ENCODE measurements at places on chromosomes 7 and 10.

- DNase-seq: no peak
These were observed 5.2 kb upstream of the XPNPEP1 start for GRCh38 chr10:109928475-109928891.

- no peak for DNase-seq
These were observed 108.7 kb downstream of the NRBF2 start for GRCh38 chr10:63241841-63242281.

- DNase-seq: no peak
These were observed 146.1 kb downstream of the SLC16A9 start for GRCh38 chr10:59563531-59563930.

- no peak for DNase-seq
These were observed 546.1 kb upstream of the FOXK1 start for GRCh38 chr7:4136036-4136435.

DNA sequence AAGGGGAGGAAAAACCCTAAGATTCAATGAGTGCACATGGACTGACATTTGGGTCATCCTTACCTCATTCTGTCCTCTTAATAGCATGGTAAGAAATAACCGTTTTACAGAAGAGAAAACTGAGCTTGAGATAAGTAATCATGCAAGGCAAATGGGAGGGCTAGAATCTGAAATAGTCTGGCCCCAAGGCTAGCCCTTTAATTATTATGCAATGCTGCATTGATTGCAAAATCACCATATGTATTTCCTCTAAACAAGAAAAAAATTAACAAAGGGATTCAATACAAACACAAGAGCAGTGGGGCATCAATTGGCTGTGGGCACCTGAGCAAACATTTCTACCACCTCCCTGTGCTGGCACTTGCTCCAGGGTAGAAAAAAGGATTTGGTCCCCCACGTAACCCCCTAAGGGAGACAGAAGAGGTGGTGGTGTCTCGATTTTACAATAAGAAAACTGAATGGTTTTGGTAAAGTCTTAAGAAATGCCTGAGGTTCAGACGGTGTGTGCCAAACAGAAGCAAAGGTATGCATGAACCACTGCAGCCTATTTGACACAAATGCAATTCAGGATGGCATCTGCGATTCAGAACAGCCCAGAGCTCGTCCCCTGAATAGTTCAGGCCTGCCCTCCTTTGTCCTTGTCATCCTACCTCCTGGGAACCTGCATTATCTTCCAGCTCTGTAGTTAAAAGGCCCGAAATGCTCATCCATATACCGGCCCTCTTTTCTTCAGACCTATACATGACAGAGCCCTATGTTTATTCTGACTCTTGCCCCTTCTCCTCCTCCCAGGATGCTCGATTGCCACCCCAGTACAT lies 23.6 kb downstream of the PIP4K2A start:
- DNase-seq: no peak

- no peak for DNase-seq
These were observed 43.4 kb upstream of the PRSS58 start for GRCh38 chr7:142301299-142301698.

DNA sequence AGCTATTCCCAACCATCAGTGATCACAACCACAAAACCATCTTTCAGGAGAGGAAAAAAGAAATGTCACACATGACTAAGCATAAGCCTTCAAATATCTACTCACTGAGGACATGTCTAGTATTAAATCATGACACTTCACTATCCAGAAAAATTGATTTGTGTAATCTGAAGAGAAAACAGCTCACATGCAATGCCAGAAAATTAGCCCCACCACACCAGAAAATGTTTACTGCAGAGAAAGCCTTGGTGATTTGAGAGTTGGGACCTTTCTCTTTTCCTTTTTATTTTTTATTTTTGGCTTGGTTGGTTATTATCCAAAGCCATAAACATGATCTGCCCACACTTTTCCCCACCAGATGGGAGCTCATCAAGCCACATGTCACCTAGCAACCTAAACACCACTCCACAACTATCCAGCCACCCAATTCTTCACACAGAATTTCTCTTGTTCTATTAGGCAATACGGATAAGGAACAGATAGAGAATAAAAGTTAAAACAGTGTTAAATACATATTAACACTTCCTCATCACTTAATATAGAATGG lies 3.1 kb downstream of the PARD3 start:
- DNase-seq: no peak

DNA sequence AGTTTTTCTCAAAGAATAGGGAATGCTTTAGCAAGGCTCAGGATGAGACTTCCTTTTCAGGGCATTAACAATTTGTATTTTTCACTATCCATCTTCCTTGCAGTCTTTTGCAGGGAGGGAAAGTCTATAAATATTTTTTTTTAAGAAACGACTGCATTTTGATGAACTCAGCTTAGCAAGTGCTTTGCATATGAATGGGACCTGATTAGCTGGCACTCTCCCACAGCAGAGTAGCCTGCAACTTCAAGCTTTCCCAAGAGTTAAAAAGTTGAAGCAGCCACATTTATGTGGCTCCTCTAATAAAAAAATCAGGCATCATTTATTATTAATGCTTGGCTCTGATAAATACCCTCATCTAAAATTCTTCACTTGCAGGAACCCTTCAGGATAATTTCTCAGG lies 134.0 kb downstream of the GRID1 start:
- no peak for DNase-seq

- DNase-seq: no peak
These were observed 344.8 kb upstream of the FZD8 start for GRCh38 chr10:35986756-35987502.

DNA sequence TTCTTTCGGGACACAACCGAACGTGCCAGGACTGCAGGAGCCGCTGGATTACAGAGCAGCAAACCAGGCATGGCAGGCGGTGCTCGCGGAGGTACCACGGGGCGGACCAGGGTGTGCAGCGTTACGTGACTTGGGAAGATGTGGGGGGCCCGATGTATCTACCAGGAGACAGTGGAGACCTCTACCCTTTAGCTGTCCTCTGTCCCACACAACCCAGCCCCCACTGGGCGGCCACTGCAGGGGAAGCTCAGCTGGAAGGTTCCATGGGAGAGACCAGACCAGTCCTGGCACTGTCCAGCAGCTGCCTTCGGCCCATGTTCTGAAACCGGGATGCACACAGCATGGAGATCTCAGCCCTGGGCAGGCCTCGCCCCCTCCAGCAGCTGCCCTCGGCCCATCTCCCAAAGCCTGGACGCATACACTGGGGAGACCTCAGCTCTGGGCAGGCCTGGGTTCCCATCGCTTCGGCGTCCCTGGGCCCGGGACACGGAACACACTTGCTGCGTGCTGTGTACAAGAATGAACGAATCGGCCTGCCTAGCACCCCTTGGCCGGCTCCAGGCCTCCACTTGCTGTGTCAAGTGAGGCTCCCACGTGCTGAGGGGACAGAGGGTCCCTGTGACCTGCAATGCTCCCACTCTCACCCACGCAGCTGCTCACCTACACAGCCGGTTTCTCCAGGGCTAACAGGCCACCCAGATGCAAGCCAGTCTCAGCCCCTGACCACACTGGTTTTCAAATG lies 177.4 kb downstream of the ELFN1 start:
- DNase-seq: peak; percentile 53

DNA sequence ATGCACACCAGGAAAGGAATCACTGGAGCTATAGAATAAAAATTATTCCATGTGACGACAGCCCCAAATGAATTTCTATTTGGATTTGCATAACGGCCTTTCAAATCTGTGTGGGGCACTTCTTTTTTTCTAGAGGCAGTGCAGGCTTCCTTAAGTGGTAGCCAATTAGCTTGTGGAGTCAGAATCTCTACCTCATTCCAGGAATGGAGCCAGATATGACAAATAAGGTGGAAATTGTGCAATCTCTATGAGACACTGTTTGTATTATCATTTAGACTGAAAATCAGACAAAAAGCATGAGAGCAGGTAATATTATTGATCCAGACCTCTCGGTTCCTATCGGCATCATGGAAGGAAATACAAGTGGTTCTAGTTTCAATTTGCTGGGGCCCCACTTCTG lies 78.7 kb downstream of the BEND7 start:
- DNase-seq: no peak

GRCh38 chr7:148436571-148436970 lies 154.0 kb upstream of the C7orf33 start:
- DNase-seq: no peak

- DNase-seq: no peak
These were observed 10.7 kb downstream of the FGL2 start for GRCh38 chr7:77188731-77189437.

DNA sequence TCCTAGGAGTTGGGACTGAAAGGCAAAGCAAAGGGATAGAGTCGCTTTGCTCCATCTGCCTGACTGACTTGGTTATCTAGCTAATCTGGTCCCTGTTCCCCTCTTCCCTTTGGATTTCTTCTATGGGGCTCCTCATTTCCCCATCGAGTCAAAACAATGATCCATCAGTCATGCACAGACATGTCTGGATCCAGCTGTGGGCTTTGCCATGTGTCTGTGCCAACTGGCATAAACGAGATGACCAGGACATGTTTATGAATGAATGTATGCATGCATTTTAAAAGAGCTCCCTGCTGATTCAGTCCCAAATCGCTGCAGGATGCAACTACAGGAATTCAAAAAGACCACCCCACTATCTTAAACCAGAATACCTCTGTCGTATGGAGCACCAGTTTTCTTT lies 122.0 kb downstream of the ARL4A start:
- no peak for DNase-seq

GRCh38 chr10:71266147-71266917 lies 52.7 kb upstream of the SLC29A3 start:
- no peak for DNase-seq

GRCh38 chr7:18890134-18890533 lies 227.3 kb downstream of the TWIST1 start:
- DNase-seq: no peak

DNA sequence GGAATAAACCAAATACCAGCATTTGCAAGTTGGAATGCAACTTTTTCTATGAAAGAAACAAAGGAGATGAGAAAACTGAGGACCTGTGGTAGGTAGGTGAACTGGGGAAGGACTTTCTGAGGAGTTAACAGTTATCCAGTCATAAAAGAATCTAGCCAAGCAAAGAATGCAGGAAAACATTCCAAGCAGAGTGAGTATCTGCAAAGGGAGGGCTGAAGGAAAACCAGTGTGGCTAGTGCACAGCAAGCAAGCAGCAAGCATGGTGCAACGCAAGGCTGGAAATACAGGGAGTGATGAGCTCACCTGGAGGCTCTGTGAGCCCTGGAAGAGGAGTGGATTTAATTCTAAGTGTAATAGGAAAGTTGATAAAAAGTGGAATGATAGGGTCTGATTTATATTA lies 44.0 kb downstream of the RTKN2 start:
- no peak for DNase-seq

DNA sequence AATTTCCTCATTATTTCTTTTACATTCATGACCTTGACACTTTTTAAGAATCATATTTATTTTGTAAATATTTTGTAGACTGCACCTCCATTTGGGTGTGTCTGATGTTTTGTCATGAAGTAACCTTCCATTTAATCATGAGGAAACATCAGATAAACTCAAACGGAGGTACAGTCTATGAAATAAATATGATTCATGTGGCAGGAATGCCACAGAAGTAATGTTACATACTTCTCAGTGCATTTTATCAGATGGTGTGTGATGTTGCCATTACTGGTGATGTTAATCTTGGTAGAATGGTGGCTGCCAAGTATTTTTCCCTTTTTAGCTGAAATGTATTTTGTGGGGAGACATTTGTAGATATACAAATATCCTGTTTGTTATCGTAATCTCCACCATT lies 64.9 kb downstream of the ZNF37A start:
- DNase-seq: no peak

DNA sequence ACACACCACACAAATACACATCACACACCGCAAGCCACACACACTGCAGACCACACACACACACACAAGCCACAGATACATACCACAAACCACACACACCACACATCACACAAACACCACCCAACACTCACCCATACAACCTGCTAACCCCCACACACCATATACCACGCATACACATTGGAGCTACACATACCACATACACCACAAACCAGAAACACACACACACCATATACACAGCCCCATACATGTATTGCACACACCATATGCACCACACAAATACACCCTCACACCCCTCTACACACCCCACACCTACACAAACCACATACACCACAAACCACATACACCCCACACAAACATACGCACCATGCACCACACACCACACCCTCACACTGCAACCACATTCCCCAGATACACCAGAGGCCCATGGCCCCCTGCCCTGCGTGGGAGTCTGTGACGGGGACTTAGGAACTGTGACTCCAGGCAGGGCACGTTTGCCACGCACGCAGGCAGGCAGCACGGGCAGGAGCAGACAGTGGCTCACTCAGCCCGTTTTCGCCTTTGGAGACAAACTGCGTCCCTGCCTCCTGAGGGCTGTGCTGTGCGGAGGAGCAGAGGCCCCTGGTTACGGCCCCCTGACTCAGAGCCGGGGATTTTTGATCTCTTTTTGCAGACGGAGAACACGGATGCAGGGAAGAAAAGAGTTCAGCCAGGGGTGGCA lies 52.6 kb downstream of the TMEM209 start:
- no peak for DNase-seq

DNA sequence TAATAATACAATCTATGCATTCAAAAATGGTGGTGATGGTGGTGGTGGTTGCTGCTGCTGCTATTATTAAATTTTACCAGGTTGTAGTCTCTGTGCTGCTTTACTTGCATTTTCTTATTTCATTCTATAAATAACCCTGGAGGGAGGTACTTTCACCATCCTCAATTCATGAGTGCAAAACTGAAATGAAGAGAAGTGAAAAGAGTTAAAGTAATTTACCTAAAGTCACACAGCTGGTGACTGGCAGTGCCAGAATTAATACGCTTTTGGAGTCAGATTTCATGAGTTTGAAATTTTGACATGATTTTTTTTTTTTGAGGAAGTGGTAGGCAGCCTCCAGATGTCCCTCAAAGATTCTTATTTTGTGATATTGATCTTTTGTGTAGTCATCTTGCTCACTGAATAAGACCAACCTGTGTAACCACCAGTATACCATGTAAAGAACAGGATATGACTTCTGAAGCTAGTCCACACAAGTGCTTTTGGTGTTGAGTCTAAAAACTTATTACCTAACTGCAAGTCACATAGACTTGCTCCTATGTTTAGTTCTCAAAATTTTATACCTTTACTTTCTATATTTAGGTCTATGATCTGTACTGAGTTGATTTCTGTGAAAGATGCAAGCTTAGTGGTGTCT lies 218.8 kb downstream of the ZWINT start:
- DNase-seq: no peak

- DNase-seq: no peak
These were observed 2.0 kb downstream of the ANLN start for GRCh38 chr7:36391436-36392198.

GRCh38 chr7:151508991-151509390 lies 10.7 kb downstream of the RHEB start:
- no peak for DNase-seq

DNA sequence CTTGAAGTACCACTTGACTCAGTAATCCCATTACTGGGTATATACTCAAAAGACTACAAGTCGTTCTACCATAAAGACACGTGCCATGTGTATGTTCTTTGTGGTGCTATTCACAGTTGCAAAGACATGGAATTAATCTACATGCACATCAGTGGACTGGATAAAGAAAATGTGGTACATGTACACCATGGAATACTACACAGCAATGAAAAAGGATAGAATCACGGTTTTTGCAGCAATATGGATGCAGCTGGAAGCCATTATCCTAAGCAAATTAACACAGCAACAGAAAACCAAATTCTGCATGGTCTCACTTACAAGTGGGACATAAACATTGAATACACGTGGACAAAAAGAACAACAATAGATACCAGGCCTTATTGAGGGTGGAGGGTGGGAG lies 583.4 kb upstream of the CELF2 start:
- no peak for DNase-seq
